Osteoblast (primary cell): ENCODE measurements at places on chromosomes 16 and 17. TPM values are rescaled to one million over a fixed set of nuclear protein-coding genes. Genes with fewer than 3 reads are reported as not detected.

CHD9NB gene
- 1.1 and 2.1 TPM in 2 replicates for total RNA-seq

GRCh38 chr17:6343191-6343590 is 91.7 kb downstream of the AIPL1 start:
- no peak overlapping the region for H3K27ac ChIP-seq
- H3K27me3 ChIP-seq = no peaks in the 10 kb centered on the region
- H3K4me1 ChIP-seq = no peaks in the 10 kb centered on the region
- H3K4me3 ChIP-seq = no peak overlapping the region
- DNase-seq = no peak

DNA sequence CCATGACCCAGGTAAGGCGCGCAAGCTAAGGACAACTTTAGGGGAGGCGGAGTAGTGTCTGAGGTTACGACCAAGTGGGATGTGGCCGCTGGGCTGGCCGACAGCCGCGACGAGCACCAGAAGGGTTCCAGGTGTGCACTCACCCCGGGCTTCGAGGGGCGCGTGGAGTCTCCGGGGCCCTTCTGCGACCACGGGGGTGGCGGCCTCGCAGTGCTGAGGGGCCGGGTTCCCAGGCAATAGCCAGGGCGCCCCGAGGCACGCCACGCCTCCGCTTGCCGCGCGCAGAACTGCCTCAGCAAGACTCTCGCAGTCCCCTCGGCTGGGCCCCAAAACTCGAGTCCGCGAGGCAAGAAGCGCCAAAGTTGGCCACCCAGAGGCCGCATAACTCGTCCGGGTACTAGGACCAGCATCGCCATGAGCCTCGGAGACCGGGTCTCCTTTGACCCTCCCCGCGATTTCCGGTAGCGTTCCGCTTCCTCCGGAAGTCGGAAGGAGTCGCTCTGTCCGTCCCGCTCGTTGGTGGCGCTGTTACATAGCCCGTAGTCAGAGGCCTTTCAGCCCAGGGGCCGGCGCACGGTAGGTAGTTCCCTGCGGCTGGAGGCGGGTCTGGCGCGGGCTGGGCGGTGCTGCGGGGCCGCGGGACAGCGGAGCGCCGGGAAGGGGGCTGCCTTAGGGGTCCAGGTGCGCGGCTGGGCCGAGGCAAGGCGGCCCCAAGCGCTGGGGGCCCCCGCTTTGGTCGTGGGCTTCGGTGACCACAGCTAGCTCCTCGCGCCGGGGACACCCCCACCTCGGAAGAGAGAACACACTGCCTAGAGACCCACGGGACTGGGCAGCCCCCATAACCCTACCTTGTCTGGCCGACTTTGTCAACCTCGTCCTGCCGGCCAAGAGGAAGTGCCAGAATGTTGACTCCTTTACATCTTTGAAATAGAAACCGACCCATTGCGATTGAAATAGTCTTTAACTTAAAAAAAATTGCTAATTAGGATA is at the start of the genes ADPRM and SCO1:
ADPRM (plus strand) TSS at position 503 of the 990 bp plus-strand sequence. CDS start 7,333 bp downstream, outside the sequence.
SCO1 (minus strand) TSS at position 442 of the 990 bp plus-strand sequence; CDS start at position 416, 26 bp downstream.
- no peaks in the 10 kb centered on the region for H3K27me3 ChIP-seq
- peaks cover 15% of the 10 kb centered on the region for H3K4me1 ChIP-seq
- peaks cover 28% of the 10 kb centered on the region for H3K36me3 ChIP-seq
- H3K27ac ChIP-seq = peak within 1 kb of the TSS; percentile 74

- DNase-seq = no peak
- H3K4me1 ChIP-seq = peaks cover 5% of the 10 kb centered on the region
- H3K27ac ChIP-seq = no peak overlapping the region
Observed at GRCh38 chr16:28572696-28573510, 19.2 kb downstream of the SGF29 start.

- H3K36me3 ChIP-seq = no peaks in the 10 kb centered on the region
- H3K4me1 ChIP-seq = peaks cover 32% of the 10 kb centered on the region
- H3K27ac ChIP-seq = no peak overlapping the region
- DNase-seq = peak; percentile 94
- H3K27me3 ChIP-seq = no peaks in the 10 kb centered on the region
Observed at GRCh38 chr17:17028059-17028877, 14.0 kb upstream of the MPRIP start.
